HT1080 (cell line): ENCODE measurements at places on chromosomes 7 and 10.

DNA sequence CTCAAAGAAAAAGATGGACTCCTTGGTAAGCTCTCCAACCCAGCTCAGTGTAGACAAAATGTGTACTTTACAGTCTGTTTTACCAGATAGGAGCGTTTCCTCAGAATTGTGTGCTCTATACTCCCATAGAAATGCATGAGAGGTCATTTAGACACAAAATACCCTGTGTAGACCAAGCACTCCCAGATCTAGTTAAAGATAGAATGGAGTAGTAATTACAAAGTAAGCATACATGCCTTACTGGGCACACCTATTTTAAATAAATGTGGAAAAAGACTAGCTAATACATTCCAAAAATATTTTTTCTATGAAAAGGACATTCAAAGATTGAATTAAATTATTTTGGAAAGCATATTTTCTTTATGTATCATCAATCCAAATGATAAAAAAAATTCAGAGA lies 271.9 kb upstream of the DGKB start:
- DNase-seq, result no peak

DNA sequence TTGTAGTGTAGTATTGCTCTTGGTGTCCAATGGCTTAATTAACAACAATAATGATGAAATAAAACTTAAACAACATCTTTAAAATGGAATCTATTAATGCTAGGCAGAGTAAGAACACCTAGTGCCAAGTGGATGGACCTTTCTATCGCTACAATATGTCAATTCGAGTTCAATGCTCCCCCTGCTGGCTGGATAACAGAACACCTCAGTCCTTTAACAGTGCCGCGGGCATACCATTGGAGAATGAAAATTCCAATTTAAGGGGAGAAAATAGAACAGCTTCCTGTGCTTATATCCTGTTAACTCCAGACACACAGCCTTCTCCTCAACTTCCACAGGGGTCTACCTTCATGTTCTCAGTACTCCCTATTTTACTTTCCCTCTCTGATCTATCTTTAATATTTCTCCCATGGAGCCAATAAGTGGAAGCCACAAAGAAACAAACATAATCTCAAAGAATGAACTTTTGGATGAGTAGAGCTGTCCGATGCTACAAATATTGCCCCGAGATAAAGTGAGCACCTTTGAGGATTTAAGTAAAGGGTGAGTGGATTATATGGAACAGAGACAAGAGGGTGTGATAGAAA lies 41.4 kb downstream of the COL1A2 start:
- DNase-seq, result peak; percentile 53

DNA sequence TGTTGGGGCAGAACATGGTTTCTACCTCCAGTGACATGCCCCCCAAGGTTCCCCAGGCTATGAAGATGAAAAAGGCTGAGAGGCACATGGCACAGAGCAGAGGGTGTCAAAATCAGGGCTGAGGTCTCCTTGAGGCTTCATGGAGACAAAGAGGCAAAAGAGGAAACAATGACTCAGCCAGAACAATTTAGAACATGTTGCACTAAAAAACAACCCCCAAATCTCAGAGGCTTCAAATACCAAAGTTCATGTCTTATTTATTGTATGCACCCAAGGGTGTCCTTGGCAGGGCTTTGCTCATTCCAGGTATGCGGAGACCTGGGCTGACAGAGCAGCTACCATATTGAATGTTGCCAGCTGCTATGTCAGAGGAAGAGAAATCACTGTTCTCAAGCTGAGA lies 964.1 kb downstream of the GRID1 start:
- no peak for DNase-seq

DNA sequence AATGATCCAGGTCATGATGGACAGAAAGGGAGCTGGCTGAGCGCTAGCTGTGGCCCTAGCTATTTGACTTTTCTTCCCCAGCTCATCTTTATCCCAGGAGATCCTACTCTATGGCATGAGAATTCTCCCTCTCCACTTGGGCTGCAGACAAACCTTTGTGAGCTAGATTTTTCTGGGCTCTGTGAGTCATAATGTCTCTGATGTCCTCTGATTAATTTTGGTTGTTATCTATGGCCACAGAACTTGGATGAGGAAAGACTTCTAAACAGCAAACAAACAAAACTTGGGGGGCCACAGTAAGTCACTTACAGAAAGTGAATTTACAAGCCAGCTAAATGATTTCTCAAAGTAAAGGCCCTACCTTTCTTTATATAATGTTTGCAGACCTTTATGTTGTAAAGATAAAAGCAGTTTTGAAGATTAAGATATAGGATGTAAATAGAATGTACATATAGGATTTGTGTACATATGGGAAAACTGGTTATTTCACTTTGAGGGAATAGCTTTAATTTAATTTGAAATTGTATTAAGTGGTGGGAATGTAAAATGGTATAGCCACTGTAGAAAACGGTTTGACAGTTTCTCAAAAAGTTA lies 10.4 kb downstream of the ABLIM1 start:
- no peak for DNase-seq

- no peak for DNase-seq
Observed at GRCh38 chr7:521221-522070, 1.8 kb upstream of the PDGFA start.

DNA sequence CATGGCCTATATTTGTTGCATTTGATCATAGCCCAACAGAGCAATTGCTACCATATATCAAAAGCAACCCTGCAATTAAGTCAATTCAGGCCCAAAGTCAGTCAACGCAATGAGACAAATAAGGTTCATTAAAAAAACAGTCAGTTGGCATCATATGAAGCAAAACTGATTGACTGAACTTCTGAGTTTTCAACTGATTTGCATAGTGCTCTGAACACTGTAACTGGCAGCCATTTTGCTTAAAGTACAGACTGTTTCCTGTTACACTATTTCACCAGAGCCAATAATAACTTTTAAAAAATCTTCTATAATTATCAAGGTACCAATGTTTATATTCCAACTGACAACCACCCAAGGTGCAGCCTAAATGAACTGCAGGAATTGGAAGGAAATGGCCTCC lies 68.4 kb upstream of the RAPGEF5 start:
- no peak for DNase-seq

DNA sequence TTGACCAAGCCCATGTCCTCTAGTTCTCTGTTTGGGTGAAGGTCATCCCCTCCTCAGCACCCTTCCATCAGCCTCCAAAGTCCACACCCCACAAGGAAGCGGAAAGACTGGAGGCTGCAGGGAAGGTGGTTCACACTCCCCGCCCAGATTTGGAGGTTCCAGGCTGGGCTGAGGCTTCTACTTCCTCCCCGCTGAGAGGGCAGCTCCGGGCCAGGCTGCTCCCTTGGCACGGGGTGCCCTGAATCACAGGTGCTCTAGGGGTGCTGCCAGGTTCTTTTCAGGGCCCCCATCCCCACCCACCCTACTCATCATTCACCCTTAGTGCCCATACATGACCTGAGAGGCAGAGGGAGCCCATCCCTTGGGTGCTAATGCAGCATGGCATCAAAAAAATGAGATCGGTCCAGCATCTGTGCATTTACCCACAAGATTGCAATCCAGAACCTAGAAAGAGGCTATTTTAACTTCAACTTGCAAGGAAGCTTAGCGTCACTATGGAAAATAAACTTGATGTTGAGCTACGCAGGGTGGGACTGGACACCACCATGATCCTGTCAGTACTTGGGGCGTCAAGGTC lies 47.3 kb upstream of the ZMIZ1 start:
- no peak for DNase-seq

DNA sequence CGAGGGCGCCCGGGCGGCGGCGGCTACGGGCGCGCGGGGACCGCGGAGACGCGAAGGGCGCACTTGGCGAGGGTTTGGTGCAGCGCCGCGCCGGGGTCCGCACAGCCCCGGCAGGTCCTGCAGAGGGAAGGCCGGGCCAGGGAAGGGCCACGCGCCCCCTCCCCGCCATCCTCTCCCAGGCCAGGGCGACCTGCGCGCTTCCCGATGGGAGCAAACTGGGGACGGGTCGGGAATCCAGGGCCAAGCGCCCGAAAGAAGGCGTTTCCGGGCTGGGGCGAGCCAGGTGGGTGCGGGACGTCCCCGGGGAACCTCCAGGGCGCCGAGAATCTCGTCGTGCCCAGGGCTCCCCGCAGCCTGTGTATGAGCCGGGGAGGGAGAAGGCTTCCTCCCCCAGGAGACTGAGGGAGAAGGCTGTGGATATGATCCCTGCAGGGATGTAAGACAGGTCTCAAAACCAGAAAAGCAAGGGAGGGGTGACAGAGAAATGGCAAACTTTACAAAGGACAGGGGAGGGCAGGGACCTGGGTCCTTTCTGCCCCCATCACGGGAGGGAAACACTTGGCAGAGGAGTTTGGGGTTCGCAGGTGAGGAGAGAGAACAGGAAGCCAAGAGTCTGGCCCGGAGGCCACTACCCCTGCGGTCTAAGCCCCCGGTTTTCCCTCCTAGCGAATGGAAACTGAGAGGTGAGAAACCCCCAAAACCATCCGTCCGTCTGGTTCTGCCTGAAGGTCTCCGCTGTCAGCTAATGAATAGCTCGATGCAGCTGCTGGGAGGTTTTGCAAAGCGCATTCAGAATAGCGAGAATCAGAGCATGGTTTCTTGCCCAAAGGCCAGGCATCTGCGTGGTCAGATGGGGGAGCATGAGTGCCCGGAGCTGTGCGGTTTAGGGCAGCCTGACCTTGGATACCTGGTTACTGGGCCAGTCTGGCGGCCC lies 674 bp downstream of the AMZ1 start:
- no peak for DNase-seq

DNA sequence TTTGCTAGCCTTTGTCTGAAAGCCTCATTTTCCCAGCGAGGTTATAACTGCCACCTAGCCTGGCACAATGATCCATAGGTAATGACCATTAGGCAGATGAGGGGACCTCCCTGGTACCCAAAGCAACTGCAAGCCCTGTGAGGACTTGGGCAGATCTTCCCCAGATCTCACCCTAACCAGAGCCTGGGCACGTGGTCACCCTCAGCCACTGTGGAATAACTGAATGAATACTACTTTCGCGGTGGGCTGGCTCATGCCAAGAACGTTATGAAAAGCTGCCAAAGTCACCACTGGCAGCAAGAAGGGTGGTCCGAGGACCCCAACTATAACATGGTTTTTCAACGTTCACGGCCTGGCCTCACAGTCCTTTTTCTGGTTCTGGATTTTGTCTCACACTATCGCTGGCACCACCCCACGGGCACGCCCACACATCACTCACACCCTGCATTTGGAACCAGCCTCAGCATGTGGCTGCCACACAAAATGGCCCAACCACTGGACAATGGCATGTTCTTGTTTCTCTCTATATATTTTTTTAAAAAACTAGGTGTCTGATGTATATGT lies 3.4 kb downstream of the PRKAG2 start:
- DNase-seq, result no peak

GRCh38 chr7:22295402-22296264 lies 61.3 kb downstream of the RAPGEF5 start:
- DNase-seq, result peak; percentile 15

- DNase-seq, result no peak
Observed at GRCh38 chr10:99731306-99732032, 458 bp downstream of the COX15 start.

GRCh38 chr10:96260014-96260413 lies 11.4 kb downstream of the BLNK start:
- no peak for DNase-seq

- peak; percentile 81 for DNase-seq
Observed at GRCh38 chr7:55538538-55538937, 33.8 kb downstream of the VOPP1 start.

DNA sequence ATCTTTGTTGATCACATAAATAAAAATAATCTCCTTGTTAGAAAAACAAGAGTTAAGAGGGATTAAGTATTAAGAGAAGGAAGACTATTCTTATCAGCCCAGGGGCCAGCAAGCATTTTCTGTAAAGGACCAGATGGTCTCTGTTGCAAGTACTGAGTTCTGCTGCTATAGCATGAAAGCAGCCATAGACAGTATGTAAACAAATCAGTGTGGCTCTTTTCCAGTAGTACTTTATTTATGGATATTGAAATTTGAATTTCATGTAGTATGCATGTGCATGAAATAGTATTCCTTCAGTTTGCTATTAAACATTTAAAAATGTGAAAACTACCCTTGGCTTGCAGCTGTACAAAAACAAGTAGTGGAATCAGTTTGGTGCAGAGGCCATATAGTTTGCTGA lies 81.7 kb downstream of the STK31 start:
- no peak for DNase-seq

- DNase-seq, result no peak
Observed at GRCh38 chr7:92758796-92759431, 77.5 kb downstream of the CDK6 start.

DNA sequence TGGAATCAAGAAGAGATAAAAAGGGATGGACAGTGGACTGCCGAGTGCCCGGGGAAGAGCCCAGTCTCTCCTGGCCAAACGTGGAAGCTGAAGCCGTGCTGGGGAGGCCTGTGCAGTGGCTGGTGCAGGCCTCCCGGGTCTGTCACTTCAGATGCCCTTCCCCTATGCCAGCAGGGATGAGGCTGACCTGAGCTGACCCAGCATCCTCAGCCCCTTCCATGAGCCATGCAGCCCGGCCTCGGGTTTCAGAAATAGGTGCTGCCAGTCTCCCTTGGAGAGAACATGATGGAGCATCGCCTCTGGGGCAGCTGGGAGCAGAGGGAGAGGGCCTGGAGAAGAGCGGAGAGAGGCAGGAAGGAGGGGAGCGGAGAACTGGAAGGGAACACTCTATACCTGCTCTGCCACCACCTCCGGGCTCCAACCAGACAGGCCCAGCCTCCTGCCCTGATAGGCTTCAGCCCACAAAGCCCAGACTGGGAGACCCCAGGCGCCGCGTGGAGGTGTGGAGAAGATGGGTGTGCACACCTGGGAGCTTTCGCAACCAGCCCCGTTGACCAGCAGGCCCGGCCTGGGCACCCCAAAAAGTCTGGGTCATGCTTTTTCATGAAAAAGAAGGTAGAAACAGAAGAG lies 68.6 kb upstream of the PPP2R2D start:
- DNase-seq, result no peak

GRCh38 chr10:34731885-34732701 lies 83.0 kb downstream of the PARD3 start:
- peak; percentile 75 for DNase-seq

DNA sequence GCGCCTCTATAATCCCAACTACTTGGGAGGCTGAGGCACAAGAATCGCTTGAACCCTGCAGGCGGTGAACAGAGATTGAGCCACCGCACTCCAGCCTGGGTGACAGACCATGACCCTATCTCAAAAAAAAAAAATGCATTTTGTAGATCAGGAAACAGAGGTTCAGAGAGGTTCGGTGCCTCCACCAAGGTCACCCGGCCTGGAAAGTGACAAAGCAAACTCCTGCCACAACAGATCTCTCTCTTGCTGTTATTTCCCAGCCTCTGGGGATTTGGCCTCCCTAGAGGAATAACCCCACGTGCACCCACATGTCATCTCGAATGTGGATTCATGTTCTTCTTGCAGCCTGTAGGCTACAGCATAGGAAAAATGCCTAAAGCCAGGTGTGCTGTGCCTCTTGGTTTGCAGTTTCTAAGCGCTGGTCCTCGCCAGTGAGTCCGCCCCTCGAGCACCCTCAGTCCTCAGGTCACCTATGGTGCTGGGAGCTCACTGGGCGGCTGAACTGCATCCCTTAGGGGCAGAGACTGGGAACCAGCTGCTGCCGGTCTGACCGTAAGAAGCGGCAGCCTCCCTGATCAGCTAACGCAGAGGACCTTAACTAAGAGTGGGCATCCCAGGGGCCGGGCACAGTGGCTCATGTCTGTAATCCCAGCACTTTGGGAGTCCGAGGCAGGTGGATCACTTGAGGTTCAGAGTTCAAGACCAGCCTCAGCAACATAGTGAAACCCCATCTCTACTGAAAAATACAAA lies 51.7 kb upstream of the SH2B2 start:
- DNase-seq, result no peak

GRCh38 chr7:83629117-83629880 lies 19.6 kb downstream of the SEMA3E start:
- no peak for DNase-seq

- DNase-seq, result no peak
Observed at GRCh38 chr7:128055637-128056036, 24.4 kb upstream of the LRRC4 start.
